ENCODE measurements at places on chromosomes 11 and 22. TPM values are rescaled to one million over a fixed set of nuclear protein-coding genes. Genes with fewer than 3 reads are reported as not detected.

DNA sequence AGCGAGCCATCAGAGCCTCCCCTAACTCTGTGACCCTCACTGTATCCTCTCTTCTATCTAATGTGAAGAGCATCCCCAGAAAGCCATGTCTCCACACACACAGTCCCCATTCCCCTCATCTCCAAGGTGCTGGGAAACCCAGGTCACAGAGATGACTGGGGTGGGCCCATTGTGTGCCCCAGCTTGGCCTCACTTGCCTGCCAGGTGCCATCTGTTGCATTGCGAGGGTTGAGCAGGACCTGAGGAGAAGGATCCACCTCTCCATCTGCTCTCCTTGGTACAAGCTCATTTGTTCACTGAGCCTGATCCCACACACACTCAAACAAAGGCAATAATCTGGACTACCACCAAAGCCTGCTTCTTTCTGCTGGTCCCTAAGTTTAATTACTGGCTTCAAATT is 118.8 kb downstream of the SPATA19 start:
- DNase-seq: no peak

GRCh38 chr11:31844351-31844750 is 33.2 kb upstream of the PAX6 start:
- no peak for DNase-seq

- DNase-seq: no peak
Observed at GRCh38 chr11:16871368-16871767, 132.9 kb downstream of the C11orf58 start.

- DNase-seq: no peak
Observed at GRCh38 chr11:60740573-60740972, 16.1 kb downstream of the MS4A18 start.

DNA sequence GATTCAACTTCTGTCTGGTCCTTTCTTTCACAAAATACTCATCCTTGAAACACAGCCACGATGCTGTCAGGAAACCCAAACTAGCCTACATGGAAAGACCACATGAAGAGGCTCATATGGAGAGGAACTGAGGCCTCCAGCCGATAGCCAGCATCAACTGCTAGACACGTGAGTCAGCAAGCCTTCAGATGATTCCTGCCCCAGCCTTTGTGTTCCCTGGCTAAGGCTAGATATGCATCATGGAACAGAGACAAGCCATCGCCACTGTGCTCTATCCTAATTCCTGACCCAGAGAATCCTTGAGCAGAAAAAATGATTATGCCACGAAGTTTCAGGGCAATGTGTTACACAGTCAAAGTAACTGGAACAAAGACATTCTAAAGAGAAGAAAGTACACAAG is 75.5 kb downstream of the ENTHD1 start:
- DNase-seq: no peak

- DNase-seq: no peak
Observed at GRCh38 chr11:10564696-10565318, 3.7 kb downstream of the LYVE1 start.

DNA sequence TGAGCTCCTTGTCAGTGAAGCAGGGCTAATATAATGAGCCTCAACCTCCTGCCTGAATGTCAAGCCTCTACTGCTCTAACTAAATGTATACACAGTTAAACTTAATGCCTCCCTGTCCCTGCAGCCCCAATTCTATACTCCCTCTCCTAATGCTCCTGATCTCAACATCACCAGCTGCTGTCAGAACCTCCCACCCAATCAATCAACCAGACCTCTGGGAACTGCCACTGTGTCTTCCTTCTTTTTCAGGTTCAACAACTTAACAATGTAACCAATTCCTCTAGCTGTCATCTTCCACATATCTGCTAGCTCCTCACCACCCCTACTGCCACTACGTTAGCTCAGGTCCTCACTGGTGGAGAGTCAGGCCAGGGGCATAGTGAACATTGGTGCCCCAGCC is 339.8 kb upstream of the NARS2 start:
- no peak for DNase-seq

GRCh38 chr11:79189055-79189454 is 251.8 kb downstream of the TENM4 start:
- no peak for DNase-seq

GRCh38 chr22:20324139-20324516 is 4.3 kb upstream of the DGCR6L start:
- DNase-seq: no peak

GRCh38 chr11:4481240-4481582 is 1.2 kb upstream of the OR52K1 start:
- no peak for DNase-seq

DNA sequence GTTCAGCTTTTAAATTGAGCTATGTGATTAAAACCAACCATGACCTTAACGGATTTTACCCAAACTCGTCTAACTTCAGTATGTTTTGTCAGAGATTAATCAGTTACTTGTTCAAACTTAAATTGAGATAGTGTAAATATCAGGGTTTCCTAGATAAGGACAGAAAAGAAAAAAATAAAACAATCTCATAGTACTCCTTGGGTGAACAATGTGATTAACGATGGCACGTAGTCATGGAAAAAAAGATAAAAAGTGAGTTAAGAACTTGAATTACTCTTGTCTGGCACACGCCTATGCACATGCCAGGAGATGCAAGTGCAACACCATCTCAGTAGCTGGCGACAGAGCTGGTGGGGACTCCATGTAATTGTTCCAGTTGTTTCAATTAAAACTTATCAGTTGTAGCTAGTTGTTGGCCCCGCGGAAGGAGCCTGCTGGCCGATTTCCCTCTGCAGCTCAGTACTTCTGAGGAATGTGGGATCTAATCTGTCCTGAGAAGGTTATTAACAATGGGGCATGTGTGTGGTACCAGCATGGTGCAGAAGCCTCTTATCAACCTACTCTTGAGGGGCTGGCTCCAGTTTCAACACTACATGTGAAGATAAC is 3.0 kb downstream of the RASSF10 start:
- DNase-seq: no peak

DNA sequence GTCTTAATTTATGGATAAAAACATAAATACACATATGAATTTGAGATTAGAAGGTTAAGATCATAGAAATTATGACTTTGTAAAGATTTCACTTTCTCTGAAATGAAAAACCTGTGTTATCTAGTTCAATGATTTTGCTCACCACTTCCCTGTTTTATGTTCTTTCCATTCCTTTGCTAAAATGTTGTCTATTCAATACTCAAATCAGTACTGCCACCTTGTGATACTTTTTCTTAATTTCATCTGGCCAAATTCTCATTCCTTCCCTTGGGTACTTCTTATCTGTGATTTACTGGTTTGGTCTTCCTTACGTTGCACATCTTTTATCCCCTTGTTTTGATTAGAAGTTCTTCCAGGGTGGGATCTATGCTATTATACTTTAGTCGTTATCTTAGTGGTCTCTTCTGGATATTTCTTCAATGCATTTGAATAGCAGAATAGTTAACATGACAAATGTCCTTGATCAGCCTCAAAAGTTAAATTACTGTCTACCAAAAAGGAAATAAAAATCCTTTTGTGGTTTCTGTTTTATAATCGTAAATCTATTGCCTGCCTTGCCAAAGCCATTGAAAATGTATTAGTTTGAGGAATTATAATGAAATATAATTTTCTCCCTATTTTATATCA is 197.0 kb downstream of the PGR start:
- no peak for DNase-seq

DNA sequence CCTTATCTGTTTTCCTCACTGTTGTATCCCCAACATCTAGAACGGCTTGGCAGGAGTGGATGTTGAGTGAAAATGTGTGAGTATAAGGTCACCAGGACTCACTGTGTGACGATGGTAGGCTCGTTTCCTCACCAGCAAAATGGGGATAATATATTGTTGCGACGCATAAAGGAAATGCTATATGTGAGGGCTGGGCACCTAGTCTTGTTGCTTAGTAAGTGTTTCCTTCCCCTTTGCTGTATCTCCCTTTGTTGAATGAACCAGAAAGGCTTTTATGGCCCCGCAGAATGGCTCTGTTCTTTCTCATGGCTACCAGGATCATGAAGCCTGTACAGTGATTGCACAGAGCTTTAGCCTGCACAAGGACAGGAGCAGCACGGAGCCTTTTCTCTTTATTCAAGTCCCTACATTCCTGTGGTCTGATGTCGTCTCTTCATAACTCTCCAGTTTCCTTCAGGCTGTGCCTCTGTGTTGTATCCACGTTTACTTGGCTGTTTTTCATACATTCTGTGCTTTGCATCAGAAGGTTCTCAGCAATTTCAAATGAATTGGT is 5.4 kb downstream of the TNRC6B start:
- peak; percentile 16 for DNase-seq

DNA sequence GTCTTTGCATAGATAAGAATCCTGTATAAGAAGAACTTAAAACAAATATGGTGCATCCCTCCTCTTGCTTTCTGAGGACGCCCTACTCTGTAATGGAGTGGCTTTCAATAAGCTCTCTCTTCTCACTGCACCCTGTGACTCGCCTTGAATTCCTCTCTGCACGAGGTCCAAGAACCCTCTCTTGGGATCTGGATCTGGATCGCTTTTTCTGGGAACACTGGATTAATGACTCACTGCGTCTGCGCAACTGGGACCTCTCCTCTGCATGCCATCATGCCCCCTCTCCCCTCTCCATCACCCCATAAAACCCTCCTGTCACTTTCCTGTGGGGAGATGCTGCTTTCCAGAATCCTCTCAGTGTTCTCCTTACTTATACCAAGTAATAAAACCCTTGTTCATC is 15.1 kb upstream of the CABP2 start:
- DNase-seq: no peak

DNA sequence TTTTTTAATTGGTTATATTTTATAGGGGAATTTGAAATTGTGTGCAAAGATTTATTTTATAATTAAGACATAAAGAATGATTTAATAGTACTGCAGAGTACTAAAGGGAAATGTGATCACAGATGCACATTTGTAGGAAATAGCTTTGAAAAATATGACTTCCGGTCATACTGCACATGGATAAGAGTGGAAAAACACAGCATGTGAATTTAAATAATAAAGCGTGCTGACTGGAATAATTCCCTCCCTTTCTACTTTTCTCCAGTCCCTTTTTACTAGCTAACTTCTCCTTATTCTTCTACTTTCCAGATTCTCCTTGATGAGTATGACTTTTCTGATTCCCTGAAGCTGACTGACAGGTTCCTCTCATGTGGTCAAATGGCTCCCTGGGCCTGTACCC is 238.4 kb upstream of the CTSC start:
- DNase-seq: no peak

DNA sequence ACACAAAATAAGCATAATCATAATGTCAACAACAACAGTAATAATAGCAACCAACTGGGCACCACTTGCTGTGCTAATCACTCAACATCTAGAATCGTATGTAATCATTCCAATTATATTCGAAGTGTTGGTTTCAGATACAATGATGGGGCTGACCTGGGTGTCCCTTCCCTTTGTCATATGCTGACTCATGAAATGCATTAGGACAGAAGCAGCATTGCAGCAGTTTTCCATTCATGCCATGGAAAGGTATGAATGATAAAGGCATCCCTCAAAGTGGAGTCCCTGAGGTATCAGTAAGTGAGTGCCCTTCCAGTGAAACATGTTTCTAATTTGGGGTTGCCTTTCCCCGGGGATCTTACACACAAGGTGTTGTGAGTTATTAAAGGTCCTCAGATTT is 46.3 kb upstream of the ANO3 start:
- DNase-seq: no peak

GRCh38 chr22:39480557-39480956 is 21.5 kb upstream of the MIEF1 start:
- no peak for DNase-seq

The ART1 gene
- not detected for total RNA-seq

The RAB30 gene
- 24.3 TPM for total RNA-seq

The VWCE gene
- 0.76 TPM for total RNA-seq

The KLHDC7B gene
- total RNA-seq: 0.17 TPM

The SLC22A12 gene
- total RNA-seq: not detected

The C11orf52 gene
- 8.5 TPM for total RNA-seq

The LDHAL6A gene
- not detected for total RNA-seq

The TPST2 gene
- total RNA-seq: 15.5 TPM

The SLC22A8 gene
- not detected for total RNA-seq

The CYB5R2 gene
- 5.2 TPM for total RNA-seq

The SOX10 gene
- 3.7 TPM for total RNA-seq
